ENCODE measurements at places on chromosomes 13 and 19.

GRCh38 chr13:27463500-27463899 lies 13.1 kb upstream of the MTIF3 start:
- DNase-seq: no peak

GRCh38 chr13:28245465-28245864 lies 107.1 kb downstream of the PAN3 start:
- DNase-seq: no peak

DNA sequence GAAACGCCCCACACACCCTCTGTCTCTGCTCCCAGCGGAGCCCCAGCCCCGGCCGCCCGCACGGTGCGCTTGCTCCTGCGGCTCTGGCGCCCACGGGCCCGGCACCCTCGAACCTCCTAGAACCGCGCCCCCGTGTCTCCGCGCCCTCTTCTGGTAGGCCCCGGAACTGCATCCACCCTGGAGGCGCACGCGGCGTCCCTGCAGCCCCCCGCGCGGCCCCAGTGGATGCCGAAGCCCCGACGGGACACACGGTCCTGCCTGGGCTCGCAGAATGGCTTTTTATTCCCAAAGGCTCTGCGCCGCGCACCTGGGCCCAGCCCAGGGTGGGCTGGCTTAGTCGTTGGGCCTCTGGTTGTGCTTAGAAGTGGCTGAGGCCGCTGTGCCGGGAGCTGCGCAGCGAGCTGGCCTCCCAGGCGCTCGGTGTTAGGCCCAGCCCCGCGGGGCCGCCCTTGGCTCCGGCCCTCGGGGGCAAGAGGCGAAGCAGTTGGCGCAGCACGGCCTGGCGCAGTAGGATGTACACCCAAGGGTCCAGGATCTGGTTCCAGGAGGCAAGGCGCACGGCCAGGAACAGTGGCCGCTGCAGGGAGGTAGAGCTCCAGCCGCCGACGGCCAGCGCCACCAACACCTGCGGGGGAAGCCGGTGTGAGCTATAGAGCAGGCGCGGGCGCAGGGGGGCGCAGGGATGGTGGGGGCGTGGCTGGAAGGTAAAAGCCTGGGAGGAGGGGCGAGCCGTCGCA lies 2.8 kb downstream of the PTGER1 start:
- peak; percentile 97 for DNase-seq

DNA sequence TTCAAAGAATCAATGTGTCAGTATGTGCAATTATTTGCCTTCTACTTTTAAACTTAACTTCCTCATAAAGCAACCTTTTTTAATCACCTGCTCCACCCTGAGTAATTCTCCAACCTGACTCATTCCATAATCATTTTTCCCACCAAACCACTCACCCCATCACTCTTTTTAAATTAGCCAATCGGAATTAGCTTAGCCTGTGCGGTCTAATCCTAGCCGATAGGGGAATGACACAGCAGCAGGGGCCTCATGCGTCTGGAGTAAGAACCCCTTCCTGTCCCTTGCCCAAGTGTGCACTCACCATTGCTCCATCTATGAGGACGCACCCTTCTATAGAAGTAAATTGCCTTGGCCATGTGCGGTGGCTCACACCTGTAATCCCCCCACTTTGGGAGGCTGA lies 27.4 kb upstream of the ZNF83 start:
- DNase-seq: no peak

DNA sequence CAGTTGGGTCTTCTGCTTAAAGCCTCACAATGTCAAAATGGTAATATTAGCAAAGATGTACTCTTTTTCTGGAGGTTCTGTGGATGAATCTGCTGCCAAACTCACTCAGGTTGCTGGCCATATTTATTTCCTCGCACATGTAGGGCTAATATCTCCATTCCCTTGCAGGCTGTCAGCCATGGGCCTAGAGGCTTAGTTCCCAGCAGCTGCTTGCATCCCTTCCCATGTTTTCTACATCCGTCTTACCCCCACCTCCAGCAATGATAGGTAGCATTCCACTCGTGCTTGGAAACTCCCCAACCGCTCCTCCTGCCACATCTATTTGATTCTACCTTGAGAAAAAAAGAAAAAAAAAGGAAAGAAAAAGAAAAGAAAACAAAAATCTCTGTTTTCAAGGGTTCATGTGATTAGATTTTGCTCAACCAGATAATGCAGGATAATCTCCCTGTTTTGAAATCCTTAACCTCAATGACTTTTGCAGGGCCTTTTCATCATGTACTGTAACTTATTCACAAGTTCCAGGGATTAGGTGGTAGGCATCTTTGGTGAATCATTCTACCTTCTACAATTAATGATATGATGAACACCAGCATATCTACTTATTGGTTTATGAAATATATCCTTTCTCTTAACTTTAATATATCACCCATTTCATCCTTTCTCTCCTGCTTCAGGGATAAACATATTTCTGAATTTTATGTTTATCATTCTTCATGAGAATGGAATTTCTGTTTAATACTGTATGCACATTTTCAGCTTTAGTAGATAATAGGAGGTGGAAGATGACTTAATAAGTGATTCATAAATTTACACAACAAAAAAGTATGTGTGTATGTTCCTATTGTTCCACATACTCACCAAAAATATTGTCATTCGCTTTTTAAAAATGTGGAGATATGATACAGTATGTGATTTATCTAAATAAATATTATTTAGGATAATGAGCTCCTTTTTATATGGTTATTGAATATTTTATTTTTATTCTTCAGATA lies 931.9 kb downstream of the SLITRK5 start:
- DNase-seq: no peak

- no peak for DNase-seq
These were observed 4.8 kb upstream of the ATF5 start for GRCh38 chr19:49924004-49924880.

DNA sequence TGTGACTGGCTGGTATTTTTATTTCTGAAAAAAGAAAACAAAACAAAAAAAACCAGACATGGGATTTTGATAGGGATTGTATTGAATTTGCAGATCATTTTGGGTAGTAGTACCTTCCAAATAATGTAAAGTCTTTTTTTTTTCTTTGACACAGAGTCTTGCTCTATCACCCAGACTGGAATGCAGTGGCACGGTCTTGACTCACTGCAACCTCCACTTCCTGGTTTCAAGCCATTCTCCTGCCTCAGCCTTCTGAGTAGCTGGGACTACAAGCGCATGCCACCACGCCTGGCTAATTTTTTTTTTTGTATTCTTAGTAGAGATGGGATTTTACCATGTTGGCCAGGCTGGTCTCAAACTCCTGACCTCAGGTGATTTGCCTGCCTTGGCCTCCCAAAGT lies 4.2 kb downstream of the ZNF101 start:
- DNase-seq: no peak

DNA sequence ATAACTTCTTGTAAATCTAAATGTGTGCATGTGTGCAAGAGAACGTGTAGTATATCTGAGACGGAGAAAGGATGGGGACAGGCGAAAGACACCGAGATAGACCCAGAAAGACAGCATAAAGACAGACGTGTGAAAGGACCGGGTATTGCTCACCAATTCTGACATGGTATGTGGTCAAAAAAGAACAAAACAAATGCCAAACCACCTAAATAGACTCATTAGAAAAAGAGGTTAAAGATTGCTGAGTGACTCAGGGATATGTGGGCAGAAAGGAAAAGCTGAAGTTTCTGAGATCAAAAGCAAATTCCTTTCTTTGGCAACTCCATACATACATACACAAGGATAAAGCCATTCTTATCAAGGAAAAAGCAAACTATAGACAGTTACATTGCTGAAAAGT lies 179.7 kb upstream of the TSC22D1 start:
- no peak for DNase-seq

- DNase-seq: no peak
These were observed at the start of gene ETFB for GRCh38 chr19:51365965-51366388. Gene ETFB (minus strand): TSS chr19:51366388. CDS start chr19:51366326, 62 bp downstream.

DNA sequence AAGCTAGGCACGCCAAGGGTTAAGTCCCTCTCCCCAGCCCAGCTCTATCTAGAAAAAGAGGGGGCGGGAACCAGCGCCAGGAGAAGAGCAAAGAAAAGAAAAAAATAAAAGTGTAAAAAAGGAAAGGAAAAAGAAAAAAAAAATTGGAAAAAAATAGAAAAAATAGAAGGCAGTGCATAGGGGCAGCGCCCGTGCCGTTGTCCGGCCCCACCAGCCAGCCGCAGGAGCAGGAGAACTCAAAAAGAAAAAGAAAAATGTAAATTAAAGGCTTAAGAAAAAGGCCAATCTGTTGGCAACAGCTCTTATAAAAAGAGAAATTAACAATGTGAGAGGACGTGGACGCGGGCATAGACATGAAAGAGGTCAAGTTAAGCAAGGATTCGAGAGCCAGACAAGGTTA lies 105.4 kb upstream of the ZNF98 start:
- DNase-seq: no peak

DNA sequence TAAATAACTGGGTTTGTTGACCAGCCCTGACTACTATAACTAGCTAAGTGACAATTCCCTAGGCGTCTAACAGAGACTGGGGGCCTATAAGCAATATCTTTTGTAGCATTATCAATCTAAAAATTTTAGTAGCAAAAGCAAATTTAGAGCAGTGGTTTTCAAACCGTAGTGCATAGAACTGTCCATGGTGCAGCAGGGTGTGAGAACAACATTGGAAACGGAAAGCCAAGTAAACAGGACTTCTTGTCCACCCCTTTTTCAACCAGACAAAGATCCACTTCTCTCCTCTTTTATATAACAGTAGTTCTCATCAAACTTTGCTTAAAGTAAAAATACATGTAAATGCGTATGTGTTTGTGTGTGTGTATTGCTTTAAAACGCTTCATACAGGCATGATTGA lies 1099.1 kb upstream of the ATXN8OS start:
- no peak for DNase-seq

- DNase-seq: no peak
These were observed 79.3 kb upstream of the GPC6 start for GRCh38 chr13:93147298-93147645.

DNA sequence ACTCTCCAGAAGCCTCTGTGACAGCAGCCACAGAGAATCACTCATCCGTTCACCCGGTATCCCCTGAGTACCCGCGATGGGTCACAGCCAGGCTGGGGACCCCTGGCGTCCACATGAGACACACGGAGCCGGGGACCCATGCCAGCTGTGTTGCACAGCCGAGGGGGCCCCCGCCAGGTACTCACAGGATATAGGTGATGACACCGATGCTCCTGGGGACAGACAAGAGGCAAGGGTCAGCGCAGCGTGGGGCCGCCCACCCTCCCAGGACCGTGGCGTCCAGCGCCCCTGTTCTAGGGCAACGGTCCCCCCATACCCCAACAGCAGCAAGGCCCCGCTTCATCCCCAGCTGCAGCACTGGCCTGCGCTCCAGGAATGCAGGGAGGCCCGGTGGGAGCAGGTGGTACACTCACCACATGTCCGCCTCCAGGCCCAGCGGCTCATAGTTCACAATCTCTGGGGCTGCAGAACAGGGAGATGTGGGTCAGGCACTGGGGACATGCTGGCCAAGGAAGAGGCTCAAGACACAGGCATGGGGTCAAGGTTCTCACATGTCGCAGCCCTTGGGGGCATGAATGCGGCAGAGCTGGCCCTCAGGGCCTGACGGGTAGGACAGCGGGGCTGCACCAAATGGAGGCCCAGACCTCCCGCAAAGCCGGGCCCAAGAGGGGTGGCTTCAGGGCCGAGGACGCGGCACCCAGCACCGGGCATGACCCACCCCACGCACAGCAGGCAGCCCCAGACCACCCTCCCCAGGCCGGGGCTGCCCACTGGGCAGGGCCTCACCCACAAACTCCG lies 7.2 kb downstream of the DAPK3 start:
- no peak for DNase-seq

DNA sequence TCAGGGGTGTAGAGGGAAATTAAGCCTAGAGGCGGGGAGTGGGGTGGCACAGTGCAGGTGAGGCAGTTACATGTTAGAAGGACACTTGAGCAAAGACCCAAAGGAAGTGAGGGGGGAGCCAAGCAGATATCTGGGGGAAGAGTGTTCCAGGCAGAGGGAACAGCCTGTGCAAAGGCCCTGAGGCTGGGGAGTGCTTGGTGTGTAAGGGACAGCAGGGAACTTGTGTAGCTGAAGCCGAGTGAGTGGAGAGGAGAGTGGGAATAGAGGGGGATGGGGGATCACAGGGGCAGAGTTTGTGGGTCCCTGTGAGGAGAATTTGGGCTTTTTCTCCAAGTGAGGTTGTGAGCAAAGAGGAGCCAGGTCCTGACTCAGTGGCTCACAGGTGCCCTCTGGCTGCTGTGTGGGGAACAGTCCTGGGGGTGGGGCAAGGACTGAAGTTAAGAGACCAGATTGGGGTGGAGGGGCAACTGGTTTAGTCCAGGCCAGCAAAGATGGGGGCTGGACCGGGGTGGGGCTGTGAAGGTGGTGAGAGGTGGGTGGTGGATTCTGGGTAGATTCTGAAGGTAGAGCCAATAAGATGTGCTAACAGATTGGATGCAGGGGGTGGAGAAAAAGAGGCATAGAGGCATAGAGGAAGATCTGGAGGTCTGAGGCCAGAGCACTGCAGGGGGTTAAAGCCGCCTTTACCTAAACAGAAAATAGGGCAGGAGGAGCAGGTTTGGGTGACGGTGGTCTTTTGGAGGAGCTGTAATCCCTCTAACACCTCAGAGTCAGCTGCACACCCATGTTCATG lies 75.3 kb downstream of the CACNA1A start:
- peak; percentile 49 for DNase-seq

DNA sequence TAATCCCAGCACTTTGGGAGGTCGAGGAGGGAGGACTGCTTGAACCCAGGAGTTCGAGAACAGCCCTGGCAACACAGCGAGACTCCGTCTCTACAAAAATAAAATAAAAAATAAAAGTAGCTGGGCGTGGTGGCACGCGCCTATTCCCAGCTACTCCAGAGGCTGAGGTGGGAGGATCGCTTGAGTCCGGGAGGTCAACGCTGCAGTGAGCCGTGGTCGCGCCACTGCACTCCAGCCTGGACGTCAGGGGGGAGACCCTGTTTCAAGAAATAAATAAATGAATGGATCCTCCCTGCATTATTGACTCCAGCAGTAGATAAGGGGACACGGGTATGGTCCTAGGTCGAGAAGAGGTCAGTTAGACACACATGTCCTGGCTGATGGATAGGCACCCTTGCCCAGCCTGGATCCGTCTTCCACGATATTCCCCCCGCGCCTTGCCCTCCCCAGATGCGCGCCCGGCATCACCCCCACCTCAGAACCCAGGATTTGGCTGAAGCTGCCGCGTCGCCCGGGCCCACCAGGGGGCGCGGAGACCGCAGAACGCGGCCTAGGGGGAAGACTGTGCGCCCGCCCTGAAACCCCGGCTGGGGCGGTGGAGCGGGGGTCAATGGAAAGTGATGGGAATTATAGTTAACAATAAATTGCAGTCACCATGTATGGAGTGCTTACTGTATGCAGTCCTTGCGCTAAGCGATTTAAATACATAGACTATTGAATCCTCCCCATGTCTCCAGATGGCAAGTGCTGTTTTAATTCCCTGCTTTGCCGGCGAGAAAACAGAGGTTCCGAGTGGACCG lies 2.1 kb upstream of the HOOK2 start:
- peak; percentile 91 for DNase-seq

- DNase-seq: no peak
These were observed 13.2 kb downstream of the GPX4 start for GRCh38 chr19:1116726-1117581.

- DNase-seq: no peak
These were observed 2041.4 kb downstream of the PCDH9 start for GRCh38 chr13:65188721-65189120.

GRCh38 chr19:57263244-57263741 lies 17.0 kb upstream of the ZNF460 start:
- no peak for DNase-seq
